ENCODE measurements at places on chromosomes 3 and 15.

DNA sequence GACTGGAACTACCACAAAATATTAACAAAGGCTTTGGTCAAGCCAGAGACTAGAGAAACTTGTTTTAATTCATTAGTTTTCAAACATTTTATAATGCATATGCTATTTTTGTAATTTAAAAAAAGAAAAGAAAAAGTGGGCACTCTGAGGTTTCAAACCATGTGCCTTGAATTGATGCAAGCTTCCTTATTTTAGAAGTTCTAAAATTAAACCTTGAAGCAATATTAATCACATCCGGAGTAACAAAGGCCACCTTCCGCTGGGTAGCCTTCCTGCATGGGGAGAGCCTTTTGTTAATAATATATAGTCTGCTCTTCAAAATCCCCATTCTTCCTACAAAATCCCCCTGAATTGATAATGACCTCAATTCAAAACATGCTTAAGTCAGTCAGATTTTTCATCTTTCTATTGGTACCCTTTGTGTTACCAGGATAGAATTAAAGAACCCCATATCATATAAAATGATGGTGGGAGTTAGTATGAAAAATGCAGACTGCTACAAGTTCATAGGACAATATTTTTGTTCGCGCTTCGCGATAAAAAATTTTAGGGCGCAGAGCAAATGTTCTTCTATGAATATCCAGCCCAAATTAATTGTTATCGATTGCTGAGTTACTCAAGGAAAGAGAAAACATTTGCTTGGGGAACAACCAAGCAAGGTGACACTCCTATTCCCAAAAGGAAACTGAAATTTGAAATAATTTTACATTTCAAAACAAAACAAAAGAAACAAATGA lies 30.6 kb downstream of the LDHAL6B start:
- no peak for DNase-seq

DNA sequence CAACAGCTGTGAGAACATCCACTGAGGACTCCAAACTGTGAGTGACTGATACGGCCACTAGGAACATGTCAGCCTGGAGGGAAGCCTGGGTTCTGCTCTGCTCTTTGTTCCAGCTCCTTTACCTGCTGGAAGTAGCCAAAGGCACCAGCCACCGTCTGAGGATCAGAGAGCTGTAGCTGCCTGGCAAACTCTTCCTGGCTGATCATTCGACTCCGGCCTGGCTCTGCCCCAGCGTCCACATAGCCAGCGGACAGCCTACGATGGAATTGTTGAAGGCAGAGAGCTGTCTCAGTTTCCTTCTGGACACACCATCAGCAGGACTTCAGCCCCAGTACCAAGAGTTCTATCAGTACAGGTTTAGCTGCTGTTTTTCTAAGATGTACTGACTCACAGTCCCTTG lies 5.7 kb downstream of the LPCAT4 start:
- DNase-seq: no peak

GRCh38 chr15:74155766-74156417 lies 17.6 kb upstream of the ISLR start:
- no peak for DNase-seq

DNA sequence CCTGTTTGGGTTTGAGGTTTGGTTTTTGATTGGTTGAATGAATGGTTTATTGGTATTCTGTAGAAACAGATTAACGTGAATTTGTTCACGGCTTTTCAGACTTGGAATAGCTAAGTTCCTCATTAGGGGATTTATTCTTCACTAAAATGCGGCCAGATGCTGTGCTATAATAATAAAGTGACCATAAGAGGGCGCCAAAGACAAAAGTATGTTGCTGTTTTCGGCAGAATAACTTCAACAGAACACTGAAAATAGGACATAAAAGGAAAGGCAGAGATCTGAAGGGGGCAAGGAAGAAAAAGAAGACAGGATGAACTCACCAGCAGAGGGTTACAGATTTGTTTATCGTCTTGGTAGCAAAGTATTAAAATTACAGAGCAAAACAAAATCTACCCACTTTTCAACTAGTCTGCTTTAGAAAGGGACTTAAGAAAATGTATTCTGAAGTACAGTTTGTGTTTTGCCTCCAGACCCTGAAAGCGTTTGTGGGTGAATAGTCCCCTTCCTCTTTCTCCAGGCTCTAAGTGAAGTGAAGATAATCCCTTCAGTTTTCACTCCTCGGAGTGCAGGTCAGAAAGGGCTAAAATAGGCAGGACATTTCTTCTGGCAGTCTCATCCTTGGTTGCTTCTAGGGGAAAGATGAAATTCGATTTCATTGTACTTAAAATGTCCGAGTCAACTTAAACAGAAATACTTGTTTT lies 147.6 kb downstream of the IL20RB start:
- DNase-seq: peak; percentile 43

Data from NCI-H446 treated with DMSO at 0.1 percent for 48 hours (cell line).